Stimulated activated CD8-positive, alpha-beta memory T cell treated with anti-CD3 and anti-CD28 coated beads, Interleukin-4, amount 100 ng/mL, for 1 hour (primary cell): ENCODE measurements at places on chromosomes 4 and X.

DNA sequence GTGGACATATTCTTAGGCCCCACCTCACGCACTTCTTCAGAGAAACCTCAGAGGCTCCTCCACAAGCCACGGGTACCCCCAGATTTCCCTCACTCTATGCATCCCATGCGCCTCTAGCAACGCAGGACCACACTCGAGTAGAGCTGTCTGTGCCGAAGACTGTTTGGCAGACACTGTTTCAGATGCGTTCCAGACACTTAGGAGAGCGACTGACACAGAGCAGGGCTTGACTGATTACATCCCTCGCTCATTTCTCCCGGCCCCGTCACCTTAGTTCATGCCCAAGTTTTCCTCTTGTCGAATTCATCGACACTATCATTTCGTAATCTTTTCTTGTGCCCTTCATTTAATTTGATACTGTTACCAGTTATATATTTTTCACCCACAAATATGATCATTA, 15.0 kb downstream of the SORBS2 start:
- DNase-seq, result no peak

GRCh38 chrX:38571058-38571457, 9.7 kb downstream of the TSPAN7 start:
- DNase-seq, result no peak

GRCh38 chr4:113561092-113561491, 200.4 kb downstream of the CAMK2D start:
- DNase-seq, result no peak

DNA sequence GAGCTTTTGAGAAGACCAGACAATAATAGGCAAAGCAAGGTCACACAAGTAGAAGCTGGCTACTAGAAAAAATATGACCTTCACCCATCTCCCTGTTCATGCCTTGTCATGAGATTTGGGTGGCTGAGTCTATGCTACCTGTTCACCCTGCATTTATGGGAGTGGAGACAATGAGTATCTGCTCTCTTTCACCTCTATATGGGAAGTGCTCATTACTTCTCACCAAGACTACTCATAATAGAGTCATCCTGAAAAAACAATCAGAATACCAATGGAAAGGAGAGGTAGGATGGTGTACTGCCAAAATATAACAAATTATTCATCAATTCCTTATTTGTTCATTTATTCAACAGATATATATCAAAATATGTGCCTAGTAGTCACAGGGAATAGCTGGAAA, 921.8 kb upstream of the INTU start:
- DNase-seq, result no peak

DNA sequence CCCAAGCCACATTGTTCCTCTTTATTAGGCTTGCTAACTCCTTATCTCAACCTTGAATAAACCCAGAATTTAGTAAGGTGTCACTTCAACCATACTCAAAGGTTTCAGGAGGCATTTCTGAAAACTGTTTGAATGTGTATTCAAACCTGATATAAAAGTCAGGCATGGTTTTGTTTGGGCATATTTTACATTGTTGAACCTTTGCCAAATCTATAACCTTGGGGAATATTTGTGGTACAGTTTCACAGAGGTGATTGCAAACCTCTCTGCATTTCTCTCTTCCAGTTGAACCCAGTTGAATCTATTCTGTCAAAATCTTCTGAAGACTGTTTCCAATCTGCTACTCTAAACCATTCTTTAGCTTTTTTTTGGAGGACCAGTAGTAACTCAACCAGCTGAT, 409.0 kb downstream of the TECRL start:
- no peak for DNase-seq

- DNase-seq, result peak; percentile 7
Observed at GRCh38 chrX:151359931-151360871, 36.8 kb upstream of the VMA21 start.

- no peak for DNase-seq
Observed at GRCh38 chr4:132317923-132318322, 831.2 kb upstream of the PCDH10 start.

DNA sequence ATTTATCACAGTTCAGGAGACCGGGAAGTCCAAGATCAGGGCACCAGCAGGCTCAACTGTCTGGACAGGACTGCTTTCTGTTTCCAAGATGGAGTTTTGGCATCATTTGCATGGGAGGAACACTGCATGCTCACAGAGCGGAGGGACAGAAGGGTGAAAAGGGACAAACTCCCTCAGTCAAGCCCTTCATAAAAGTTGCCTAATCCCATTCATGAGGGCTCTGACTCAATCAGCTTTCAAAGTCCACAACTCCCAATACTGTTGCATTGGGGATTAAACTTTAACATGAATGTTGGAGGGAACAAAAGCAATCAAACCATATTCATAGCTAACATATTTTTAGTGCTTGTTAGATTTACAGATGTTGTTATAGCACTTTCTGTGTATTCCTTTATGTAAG, 158.9 kb upstream of the MAD2L1 start:
- no peak for DNase-seq
